Non-pigmented ciliary epithelial cell (primary cell): ENCODE measurements at places on chromosomes 4 and X.

- DNase-seq, result no peak
Measured at GRCh38 chr4:2686379-2687265, 69.5 kb downstream of the TNIP2 start.

DNA sequence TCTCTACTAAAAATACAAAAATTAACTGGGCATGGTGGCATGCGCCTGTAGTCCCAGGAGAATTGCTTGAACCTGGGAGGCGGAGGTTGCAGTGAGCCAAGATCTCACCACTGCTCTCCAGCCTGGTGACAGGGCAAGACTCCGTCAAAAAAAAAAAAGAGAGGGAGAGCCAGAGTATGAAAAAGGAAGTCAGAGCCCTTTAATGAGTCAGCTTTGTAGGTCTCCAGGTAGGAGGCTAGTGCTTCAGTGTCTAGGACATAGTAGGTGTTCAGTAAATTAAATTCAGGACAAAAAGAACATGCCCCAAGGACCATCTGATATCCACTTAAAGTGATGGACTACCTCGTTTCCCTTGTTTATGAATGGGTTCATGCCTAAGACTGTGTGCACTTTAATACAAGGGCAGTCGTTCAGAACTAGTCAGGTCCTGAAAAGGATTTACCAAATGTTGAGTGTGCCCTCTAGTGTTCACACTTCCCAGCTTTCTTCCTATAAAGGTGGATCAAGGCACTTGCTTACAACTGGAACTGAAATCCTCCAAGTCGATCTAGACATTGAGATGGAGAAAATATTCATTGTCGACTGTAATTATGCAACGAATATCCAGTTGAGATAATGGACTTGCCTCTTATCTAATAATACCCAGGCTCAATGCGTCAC is 29.0 kb downstream of the F9 start:
- no peak for DNase-seq

GRCh38 chr4:6393066-6393465 is 79.3 kb downstream of the PPP2R2C start:
- no peak for DNase-seq

GRCh38 chr4:3705236-3705987 is 60.8 kb upstream of the ADRA2C start:
- DNase-seq, result no peak

DNA sequence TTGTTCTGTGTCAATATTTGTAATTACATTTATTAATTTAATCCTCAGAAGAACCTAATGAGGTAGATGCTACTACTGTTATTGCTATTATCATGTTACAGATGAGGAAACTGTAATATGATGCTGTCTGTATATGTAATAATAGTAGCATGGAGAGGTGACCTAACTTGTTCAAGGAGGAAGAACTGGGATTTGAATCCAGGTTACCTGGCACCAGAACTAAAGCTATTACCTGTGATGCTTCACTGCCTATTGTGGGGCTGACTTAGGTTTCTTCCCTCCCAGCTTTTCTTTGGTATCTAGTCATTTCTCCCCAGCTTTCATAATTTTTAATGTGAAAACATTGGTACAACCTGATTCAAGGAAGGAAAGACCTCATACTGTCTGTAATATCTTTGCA is 43.6 kb downstream of the RAPGEF2 start:
- no peak for DNase-seq

GRCh38 chrX:46575991-46576392 is 2.4 kb downstream of the CHST7 start:
- no peak for DNase-seq

GRCh38 chr4:152206185-152206584 is 329.7 kb downstream of the FBXW7 start:
- no peak for DNase-seq

- DNase-seq, result no peak
Measured at GRCh38 chrX:51192104-51192503, 140.5 kb upstream of the NUDT10 start.
